ENCODE measurements at places on chromosomes 3 and 15. TPM values are rescaled to one million over a fixed set of nuclear protein-coding genes. Genes with fewer than 3 reads are reported as not detected.

Gene RTP4
- 0.59 TPM for total RNA-seq

Gene ST6GAL1
- total RNA-seq, result 94.3 TPM

Gene KIF23
- total RNA-seq, result 1.3 TPM

Gene SCAANT1
- total RNA-seq, result not detected

Gene ANKRD63
- 0.44 TPM for total RNA-seq

Gene DLEC1
- total RNA-seq, result 0.35 TPM

Gene HEMK1
- 9.6 TPM for total RNA-seq

Gene PTH1R
- 10.1 TPM for total RNA-seq

Gene IRAK2
- total RNA-seq, result 2.8 TPM

Gene ARHGEF26
- total RNA-seq, result 6.9 TPM

Gene GOLGA8S
- 0.31 TPM for total RNA-seq

Gene SLC27A2
- total RNA-seq, result not detected

Gene CERS3
- total RNA-seq, result not detected

GRCh38 chr15:67138891-67139855 lies 73.8 kb downstream of the SMAD3 start:
- H3K4me1 ChIP-seq, result peaks cover 90% of the 10 kb centered on the region
- peak overlapping the region; percentile 73 for H3K27ac ChIP-seq
- no peaks in the 10 kb centered on the region for H3K36me3 ChIP-seq
- H3K4me3 ChIP-seq, result peak overlapping the region; percentile 29
- DNase-seq, result no peak

DNA sequence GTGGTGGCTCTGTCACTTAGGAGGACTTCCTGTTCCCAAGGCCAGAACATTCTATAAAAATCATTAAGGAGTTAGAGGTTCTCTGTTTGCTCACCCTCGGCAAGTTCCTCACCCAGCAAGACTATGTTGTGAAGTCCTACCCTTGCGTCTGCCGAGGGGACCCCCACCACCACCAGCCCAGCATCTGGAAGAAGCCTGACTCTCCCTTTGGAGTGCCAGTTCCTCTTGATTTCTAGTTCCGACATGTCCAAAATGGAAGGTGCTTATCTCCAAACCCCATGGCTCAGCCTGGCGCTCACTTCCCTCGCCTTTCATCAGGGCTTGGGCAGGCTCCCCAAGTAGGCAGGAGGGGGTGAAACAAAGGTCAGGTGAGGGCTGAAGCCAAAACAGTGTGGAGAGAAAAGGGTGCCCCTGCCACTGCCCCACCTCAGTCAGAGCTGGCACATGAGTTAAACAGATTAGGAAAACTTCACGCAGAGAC lies 41.0 kb downstream of the BHLHE40 start:
- no peaks in the 10 kb centered on the region for H3K27me3 ChIP-seq
- no peak overlapping the region for H3K27ac ChIP-seq
- DNase-seq, result no peak
- no peaks in the 10 kb centered on the region for H3K36me3 ChIP-seq
- no peak overlapping the region for H3K4me3 ChIP-seq

- no peak overlapping the region for H3K27ac ChIP-seq
- H3K36me3 ChIP-seq, result no peaks in the 10 kb centered on the region
- DNase-seq, result no peak
- no peaks in the 10 kb centered on the region for H3K27me3 ChIP-seq
These were observed 176.5 kb downstream of the ADAMTSL3 start for GRCh38 chr15:83830381-83830780.

- H3K4me3 ChIP-seq, result no peak overlapping the region
- no peaks in the 10 kb centered on the region for H3K36me3 ChIP-seq
- no peak overlapping the region for H3K27ac ChIP-seq
- no peak for DNase-seq
- no peaks in the 10 kb centered on the region for H3K4me1 ChIP-seq
These were observed 2.5 kb upstream of the GJD2 start for GRCh38 chr15:34757262-34757661.

DNA sequence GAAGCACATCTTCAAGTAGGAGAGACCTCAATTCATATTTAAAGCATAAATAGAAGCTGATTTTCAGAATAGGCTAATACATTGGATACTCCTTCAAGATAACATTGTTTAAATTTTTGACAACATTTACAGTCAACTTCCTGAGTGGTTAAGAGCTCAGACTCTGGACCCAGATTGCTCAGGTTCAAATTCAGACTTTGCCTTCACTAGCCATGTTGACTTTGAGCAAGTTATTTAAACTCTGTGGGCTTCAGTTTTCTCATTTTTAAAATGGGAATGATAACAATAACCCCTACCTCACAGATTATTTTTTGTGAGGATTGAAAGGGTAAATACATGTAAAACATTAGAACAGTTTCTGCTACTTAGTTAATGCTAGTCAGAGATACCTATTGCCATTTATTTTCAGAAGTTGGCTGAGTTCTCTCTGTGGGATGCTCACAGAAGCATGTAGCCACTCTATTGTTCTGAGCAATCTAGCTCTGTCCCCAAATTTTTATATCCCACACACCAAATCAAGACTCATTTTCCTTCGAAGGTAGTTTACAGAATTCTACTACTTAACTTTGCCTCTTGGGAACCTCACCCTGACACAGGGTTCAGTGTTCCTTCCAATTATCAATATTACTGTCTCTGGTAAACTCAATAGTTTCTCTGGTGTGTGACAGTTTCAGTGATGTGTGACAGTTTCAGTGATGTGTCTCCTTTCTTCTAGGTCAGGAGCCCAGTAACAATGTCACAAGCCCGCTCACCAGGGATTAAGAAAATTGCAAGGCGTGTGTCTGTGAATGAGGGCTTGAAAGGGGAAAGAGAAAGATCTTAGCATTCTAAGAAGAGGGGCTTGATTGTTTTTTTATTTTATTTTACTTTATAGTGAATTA lies 79.4 kb upstream of the OSTN start:
- H3K27me3 ChIP-seq, result no peaks in the 10 kb centered on the region
- no peak overlapping the region for H3K4me3 ChIP-seq
- no peaks in the 10 kb centered on the region for H3K36me3 ChIP-seq

- no peak for DNase-seq
- H3K27me3 ChIP-seq, result no peaks in the 10 kb centered on the region
- H3K27ac ChIP-seq, result no peak overlapping the region
- H3K4me3 ChIP-seq, result no peak overlapping the region
- H3K4me1 ChIP-seq, result peaks cover 21% of the 10 kb centered on the region
These were observed 66.9 kb downstream of the CMTM8 start for GRCh38 chr3:32305361-32305876.

- no peak overlapping the region for H3K4me3 ChIP-seq
- peak; percentile 38 for DNase-seq
- H3K27me3 ChIP-seq, result no peaks in the 10 kb centered on the region
- H3K4me1 ChIP-seq, result no peaks in the 10 kb centered on the region
These were observed 25.9 kb upstream of the SLC41A3 start for GRCh38 chr3:126109880-126110235.

GRCh38 chr3:37905987-37906674 lies 44.5 kb downstream of the CTDSPL start:
- no peaks in the 10 kb centered on the region for H3K27me3 ChIP-seq
- H3K36me3 ChIP-seq, result no peaks in the 10 kb centered on the region
- H3K4me1 ChIP-seq, result peaks cover 81% of the 10 kb centered on the region
- H3K4me3 ChIP-seq, result no peak overlapping the region
- peak overlapping the region; percentile 52 for H3K27ac ChIP-seq

DNA sequence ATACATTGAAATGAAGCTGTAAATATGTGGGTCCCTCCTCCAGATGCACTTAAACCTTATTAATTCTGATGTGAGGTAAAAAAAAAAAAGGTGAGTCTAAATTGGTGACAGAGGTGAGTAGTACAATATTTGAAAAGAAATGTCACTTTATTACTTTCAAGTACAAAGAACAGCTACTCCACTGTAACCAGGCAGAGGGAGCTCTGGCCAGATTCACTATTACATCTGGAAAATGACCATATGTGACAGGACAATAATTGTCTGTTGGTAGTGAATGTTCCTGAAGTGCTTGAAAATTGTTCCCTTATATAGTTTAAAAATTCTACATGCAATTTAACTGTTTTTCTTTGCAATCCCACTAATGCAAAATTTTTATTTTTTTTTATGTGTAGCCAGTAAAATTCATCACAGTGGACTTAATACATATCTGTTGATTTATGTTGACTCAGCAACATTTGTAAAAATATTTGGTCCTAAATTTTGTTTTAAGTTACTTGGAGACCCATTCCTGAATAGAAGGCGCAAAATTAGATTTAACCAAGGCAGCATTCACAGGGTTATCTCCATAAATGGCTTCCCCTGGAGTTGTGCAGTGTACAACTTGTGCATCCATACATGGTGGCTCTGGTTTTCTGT lies 231.9 kb upstream of the TBC1D5 start:
- H3K36me3 ChIP-seq, result no peaks in the 10 kb centered on the region
- H3K4me1 ChIP-seq, result no peaks in the 10 kb centered on the region
- H3K27ac ChIP-seq, result no peak overlapping the region
- DNase-seq, result no peak
- H3K27me3 ChIP-seq, result no peaks in the 10 kb centered on the region
- H3K4me3 ChIP-seq, result no peak overlapping the region

GRCh38 chr3:196965112-196965803 lies 3.4 kb downstream of the PIGZ start:
- DNase-seq, result no peak
- H3K4me1 ChIP-seq, result no peaks in the 10 kb centered on the region
- H3K27me3 ChIP-seq, result no peaks in the 10 kb centered on the region
- H3K36me3 ChIP-seq, result no peaks in the 10 kb centered on the region
- H3K27ac ChIP-seq, result no peak overlapping the region

DNA sequence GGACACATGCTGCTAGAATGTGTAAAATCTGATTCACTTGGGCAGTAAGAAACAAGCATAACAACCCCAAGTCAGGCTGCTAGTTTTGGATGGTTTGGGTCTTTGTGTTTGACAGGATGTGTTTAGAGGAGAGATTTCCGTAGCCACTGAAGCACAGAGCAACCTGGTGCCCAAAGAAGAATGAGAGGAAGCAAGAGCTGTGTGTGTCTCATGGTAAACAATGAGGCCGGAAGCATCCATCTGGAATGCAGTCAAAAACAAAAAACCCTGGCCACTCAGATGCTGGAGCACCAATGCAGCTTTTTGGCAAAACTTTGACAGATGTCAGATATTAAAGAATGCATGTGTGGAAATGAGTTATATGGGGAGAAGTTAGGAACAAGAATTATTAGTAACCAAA lies 39.4 kb upstream of the SNRK start:
- no peak overlapping the region for H3K4me3 ChIP-seq
- H3K36me3 ChIP-seq, result no peaks in the 10 kb centered on the region
- DNase-seq, result no peak
- H3K27ac ChIP-seq, result no peak overlapping the region
- H3K27me3 ChIP-seq, result no peaks in the 10 kb centered on the region
- H3K4me1 ChIP-seq, result peaks cover 13% of the 10 kb centered on the region

DNA sequence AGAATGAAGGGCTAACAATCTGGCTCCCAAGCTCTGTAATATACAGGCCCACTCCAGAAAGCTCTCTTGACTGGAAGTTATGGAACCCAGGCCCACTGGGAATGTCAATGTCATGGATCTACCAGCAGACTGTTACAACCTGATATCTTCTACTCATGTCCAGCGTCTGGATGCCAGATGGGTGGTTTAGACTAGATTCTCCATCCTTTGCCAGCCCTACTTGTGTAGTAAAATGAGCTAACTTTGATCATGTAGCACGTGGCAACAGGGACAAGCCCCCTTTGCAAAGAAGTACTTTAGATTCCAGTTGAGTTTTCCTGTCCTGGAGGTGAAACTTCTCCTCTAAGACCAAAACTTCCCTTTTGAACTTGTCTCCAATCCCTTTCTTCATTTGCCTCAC lies 55.1 kb downstream of the HEG1 start:
- no peak overlapping the region for H3K4me3 ChIP-seq
- no peaks in the 10 kb centered on the region for H3K27me3 ChIP-seq
- no peak overlapping the region for H3K27ac ChIP-seq
- H3K36me3 ChIP-seq, result peaks cover 94% of the 10 kb centered on the region

- no peaks in the 10 kb centered on the region for H3K4me1 ChIP-seq
- DNase-seq, result no peak
- no peaks in the 10 kb centered on the region for H3K27me3 ChIP-seq
- H3K27ac ChIP-seq, result no peak overlapping the region
- no peaks in the 10 kb centered on the region for H3K36me3 ChIP-seq
- no peak overlapping the region for H3K4me3 ChIP-seq
These were observed 384.3 kb downstream of the CACNA2D3 start for GRCh38 chr3:54506603-54507002.

DNA sequence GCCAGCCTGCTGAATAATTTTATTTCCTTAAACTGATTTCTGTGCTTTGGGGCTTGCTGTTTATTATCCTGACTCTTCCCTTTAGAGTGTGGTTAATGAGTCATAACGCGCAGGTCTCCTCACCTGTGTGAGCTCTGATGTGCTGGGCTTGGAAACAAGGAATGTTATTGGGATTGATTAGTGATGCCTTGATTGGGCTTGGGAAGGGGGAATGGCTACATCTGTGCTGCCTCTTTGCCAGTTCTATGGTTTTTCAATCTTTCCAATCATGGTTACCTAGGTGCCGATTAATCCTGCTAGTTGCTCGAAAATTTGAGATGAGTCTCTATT lies 161.0 kb downstream of the THSD4 start:
- DNase-seq, result no peak
- peaks cover 19% of the 10 kb centered on the region for H3K4me1 ChIP-seq
- H3K36me3 ChIP-seq, result no peaks in the 10 kb centered on the region
- no peaks in the 10 kb centered on the region for H3K27me3 ChIP-seq
- H3K27ac ChIP-seq, result no peak overlapping the region

- no peak overlapping the region for H3K4me3 ChIP-seq
- no peaks in the 10 kb centered on the region for H3K36me3 ChIP-seq
- DNase-seq, result no peak
- no peaks in the 10 kb centered on the region for H3K27me3 ChIP-seq
These were observed 70.1 kb upstream of the GUCA1C start for GRCh38 chr3:109023656-109024254.

GRCh38 chr3:160780245-160780644 lies 24.2 kb downstream of the PPM1L start:
- DNase-seq, result no peak
- no peaks in the 10 kb centered on the region for H3K4me1 ChIP-seq
- no peak overlapping the region for H3K27ac ChIP-seq
- H3K27me3 ChIP-seq, result no peaks in the 10 kb centered on the region
- no peak overlapping the region for H3K4me3 ChIP-seq

DNA sequence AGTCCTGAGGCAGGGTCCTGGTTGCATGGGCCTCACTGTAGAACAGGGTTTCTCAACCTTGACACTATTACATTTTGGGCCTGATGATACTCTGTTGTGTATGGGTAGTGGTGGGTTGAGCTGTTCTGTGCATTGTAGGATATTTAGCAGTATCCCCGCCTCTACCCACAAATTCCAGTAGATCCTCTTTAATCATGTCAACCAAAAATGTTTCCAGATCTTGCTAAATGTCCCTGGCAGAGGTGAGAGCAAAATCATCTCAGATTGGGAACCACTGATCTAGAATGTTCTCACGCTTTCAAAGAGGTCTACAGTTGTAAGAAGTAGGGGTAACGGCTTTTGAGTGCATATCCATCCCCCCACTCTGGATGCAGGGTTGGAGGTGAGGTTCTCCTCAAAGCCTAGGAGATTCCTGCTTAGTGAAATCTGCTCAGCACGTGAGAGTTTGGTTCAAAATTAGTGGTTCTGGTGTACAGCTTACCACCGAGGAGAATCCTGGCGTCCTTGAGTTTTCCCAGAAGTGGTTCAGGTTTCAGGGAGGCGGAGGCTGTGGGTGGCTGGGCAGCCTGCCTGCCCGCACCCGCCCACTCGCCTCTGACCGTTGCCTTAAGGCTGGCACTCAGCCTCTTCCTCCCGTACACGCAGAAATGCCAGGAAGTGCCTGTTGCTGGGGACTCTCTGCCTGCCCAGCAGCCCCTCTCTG lies 5.3 kb downstream of the ACVR2B start:
- peak overlapping the region; percentile 74 for H3K27ac ChIP-seq
- peak overlapping the region; percentile 28 for H3K4me3 ChIP-seq
- H3K4me1 ChIP-seq, result peaks cover 60% of the 10 kb centered on the region
- H3K36me3 ChIP-seq, result no peaks in the 10 kb centered on the region
